ENCODE measurements at places on chromosomes 2 and 18. TPM values are rescaled to one million over a fixed set of nuclear protein-coding genes. Genes with fewer than 3 reads are reported as not detected.

Gene CRYGD
- not detected for total RNA-seq

Gene TMEFF2
- total RNA-seq: not detected

Gene CHRNG
- not detected for total RNA-seq

Gene UGT1A8
- total RNA-seq: not detected

Gene GNLY
- total RNA-seq: not detected

Gene SERPINB11
- total RNA-seq: not detected

Gene ANKZF1
- 22.9 TPM for total RNA-seq

Gene DPP10
- 0.32 TPM for total RNA-seq

Gene ST8SIA5
- total RNA-seq: under 0.01 TPM

Gene DCDC2C
- total RNA-seq: not detected

Gene CXCR4
- total RNA-seq: not detected

Gene KCNG2
- under 0.01 TPM for total RNA-seq

Gene CRYGC
- total RNA-seq: not detected

Gene ZNG1B
- total RNA-seq: 29.4 TPM

Gene OR6B2
- not detected for total RNA-seq

Gene C1GALT1C1L
- 1.3 TPM for total RNA-seq

Gene ZNF521
- total RNA-seq: 11.3 TPM

Gene EHBP1
- 140 TPM for total RNA-seq

Gene ASB18
- not detected for total RNA-seq

Gene PTPRN
- 0.86 TPM for total RNA-seq

Gene TBR1
- under 0.01 TPM for total RNA-seq

Gene GCG
- not detected for total RNA-seq

Gene ALKAL2
- total RNA-seq: not detected

Gene CD8B
- total RNA-seq: not detected

Gene ZSCAN30
- 21.6 TPM for total RNA-seq

Gene HSBP1L1
- 13.5 TPM for total RNA-seq

Gene PAX3
- total RNA-seq: not detected

Gene FEV
- total RNA-seq: not detected

Gene PSMA8
- not detected for total RNA-seq

Gene EHD3
- total RNA-seq: 48.8 TPM

Gene SLC38A11
- not detected for total RNA-seq

Gene TCF23
- total RNA-seq: not detected

Gene TOGARAM2
- total RNA-seq: 0.43 TPM

Gene B3GNT7
- total RNA-seq: 0.64 TPM

Gene OTX1
- total RNA-seq: not detected

Gene MC4R
- not detected for total RNA-seq

Gene RIT2
- total RNA-seq: not detected
